Nephron progenitor cell (in vitro differentiated cells): ENCODE measurements at places on chromosomes 3 and 15.

- DNase-seq, result no peak
These were observed 563.4 kb upstream of the DPPA4 start for GRCh38 chr3:109900783-109901182.

DNA sequence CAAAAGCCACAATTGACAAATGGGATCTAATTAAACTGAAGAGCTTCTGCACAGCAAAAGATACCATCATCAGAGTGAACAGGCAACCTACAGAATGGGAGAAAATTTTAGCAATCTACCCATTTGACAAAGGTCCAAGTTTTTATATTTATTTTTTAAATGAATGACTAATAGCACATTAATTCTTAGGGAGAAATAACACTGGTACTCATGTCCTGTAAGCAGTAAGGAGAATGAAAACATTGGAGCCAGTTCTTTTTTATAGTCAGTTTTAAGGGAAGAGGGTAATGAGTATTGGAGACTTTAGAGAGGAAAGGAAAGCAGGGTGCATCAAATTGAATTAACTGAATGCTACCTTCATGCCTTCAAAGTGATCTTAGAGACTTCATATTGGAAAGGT, 404.7 kb upstream of the TGFBR2 start:
- no peak for DNase-seq

- DNase-seq, result no peak
These were observed 31.1 kb downstream of the TMEM212 start for GRCh38 chr3:171874251-171874681.

GRCh38 chr3:144466114-144466513, 494.5 kb downstream of the DIPK2A start:
- DNase-seq, result no peak

GRCh38 chr15:27218426-27218825, 247.4 kb downstream of the GABRG3 start:
- no peak for DNase-seq

DNA sequence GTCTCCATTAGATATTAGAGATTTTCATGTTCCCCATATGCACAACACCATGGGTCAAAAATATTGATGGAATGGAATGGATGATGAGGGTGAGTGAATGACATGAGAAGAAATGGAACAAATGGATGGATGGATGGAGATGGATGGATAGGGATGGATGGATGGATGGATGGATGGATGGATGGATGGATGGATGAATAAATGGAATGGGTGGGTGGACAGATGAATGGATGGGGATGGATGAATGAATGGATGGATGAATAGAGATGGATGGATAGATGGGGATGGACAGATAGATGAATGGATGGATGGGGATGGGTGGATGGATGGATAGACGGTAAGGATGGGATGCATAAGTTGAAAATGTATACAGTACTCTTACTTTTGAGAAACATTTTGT, 18.6 kb downstream of the CFAP92 start:
- DNase-seq, result no peak

- no peak for DNase-seq
These were observed 63.4 kb upstream of the LEKR1 start for GRCh38 chr3:156762631-156763185.
